Lung (tissue), 17 donors: ENCODE measurements at places on chromosomes 7 and 10.

DNA sequence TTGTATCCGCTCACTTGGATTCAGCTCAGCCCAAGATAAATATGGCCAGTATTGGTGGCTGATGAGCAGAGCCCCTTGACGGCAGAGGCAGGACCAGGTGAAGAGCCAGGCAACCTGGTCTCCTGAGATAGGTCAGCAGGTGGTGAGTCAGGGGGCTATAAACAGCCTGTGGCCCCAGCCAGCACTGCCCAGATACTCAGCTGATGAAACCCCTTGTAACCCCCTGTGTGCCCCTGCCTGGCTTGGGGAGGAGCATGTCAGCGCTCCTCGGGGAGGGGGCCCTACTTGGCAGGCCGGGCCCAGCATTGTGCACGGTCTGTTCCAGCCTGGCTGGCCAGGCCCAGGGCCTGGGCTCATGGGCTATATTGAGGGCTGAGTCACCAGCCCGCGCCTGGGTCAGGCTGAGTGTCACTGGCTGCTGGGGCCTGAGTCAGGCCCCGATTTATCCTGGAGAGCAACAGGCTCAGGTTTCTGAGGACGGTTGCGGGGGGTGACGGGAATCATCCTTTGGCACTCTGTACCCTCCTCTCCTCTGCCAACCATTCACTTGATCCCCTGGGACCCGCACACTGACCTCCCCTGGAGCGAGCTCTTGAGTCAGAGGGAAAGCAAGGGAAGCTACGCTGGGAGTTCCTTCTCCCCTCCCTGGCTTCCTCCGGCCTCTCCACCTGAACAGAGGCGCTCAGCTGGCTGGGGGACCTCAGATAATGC lies 2.8 kb upstream of the FLNC start:
- DNase-seq = no peak

- no peak for DNase-seq
These were observed 58.1 kb downstream of the PRTFDC1 start for GRCh38 chr10:24894309-24894708.

DNA sequence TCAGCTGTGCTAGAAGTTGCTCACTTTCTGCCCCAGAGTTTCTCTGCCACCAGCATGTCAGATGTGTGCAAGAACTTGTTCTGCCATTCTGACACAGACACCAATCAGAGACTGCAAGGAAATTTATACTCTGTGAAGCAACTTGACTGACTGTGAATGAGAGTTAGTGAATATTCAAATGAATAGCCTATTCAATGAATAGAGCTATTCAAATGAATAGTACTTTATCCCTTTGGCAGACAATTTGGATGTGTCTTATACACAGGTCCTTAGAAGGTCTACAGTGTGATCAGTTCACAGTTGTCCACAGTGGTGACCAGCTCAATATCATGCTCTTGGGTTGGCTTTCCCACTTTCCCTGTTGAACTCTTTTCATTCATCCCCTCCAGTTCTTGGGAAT lies 138.1 kb downstream of the MACC1 start:
- no peak for DNase-seq

GRCh38 chr7:47715631-47716068 lies 133.7 kb upstream of the TNS3 start:
- DNase-seq = no peak

- DNase-seq = no peak
These were observed 1.7 kb downstream of the MEPCE start for GRCh38 chr7:100431286-100431735.

GRCh38 chr10:30417301-30417700 lies 16.7 kb upstream of the MAP3K8 start:
- DNase-seq = no peak

- DNase-seq = peak; percentile 3
These were observed 380.9 kb downstream of the LRRTM3 start for GRCh38 chr10:67306588-67307205.

- DNase-seq = no peak
These were observed 135.1 kb upstream of the GHITM start for GRCh38 chr10:84004221-84004620.

- peak; percentile 61 for DNase-seq
These were observed 4.4 kb upstream of the PDLIM1 start for GRCh38 chr10:95295031-95295755.

- no peak for DNase-seq
These were observed 332.5 kb upstream of the ETV1 start for GRCh38 chr7:14321947-14322346.

GRCh38 chr7:38703093-38703492 lies 71.9 kb upstream of the AMPH start:
- no peak for DNase-seq

- peak; percentile 66 for DNase-seq
These were observed 73.5 kb downstream of the ZRANB1 start for GRCh38 chr10:125015356-125015944.

GRCh38 chr10:61899069-61899531 lies 2.4 kb upstream of the ARID5B start:
- DNase-seq = peak; percentile 54

DNA sequence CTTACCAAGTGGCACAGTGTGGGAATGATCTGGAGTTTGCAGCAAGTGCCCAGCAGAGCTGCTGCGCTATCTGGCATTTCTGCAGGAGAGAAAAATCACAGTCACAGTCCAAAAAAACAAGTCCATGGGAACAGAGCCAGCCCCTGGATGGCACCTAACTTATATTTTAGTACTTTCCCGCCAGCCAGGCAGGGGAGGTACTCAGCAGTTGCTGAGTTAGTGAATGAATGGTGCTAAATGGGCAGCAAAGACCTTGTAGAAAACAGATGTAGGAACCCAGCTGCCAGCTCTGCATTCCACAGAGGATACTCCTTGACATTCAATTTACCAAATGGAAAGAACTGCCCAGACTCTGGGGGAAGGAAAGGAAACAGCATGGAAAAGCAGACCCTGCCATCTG lies 54.5 kb downstream of the GSDME start:
- DNase-seq = no peak

DNA sequence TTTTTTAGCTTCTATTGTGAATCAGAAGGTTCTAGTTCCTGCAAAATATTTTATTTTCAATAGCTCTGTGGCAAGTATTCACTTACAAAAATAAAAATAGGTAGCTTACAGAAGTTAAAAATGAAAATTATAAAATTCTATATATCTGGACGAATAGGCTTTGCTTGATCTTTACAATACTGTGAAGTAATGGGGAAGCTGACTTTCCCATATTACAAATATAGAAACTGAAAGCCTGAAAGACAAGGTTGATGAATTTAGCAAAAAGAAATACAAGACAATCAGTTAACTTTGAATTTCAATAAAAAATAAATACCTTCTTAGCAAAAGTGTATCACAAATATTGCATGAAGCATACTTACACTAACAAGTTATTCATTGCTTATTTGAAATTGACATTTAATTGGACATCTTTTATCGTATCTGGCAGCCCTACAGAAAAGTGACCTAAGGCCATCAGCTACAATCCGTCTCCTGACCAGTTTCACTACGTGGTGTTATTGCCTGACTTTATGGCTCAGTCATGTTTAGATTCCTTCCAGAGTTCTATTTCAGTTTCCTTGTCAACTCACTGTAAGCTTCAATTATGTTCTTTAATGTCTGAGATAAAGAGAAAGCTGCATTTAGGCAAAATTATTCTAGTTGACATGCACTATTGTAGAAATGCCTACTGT lies 310.5 kb upstream of the HGF start:
- peak; percentile 2 for DNase-seq

DNA sequence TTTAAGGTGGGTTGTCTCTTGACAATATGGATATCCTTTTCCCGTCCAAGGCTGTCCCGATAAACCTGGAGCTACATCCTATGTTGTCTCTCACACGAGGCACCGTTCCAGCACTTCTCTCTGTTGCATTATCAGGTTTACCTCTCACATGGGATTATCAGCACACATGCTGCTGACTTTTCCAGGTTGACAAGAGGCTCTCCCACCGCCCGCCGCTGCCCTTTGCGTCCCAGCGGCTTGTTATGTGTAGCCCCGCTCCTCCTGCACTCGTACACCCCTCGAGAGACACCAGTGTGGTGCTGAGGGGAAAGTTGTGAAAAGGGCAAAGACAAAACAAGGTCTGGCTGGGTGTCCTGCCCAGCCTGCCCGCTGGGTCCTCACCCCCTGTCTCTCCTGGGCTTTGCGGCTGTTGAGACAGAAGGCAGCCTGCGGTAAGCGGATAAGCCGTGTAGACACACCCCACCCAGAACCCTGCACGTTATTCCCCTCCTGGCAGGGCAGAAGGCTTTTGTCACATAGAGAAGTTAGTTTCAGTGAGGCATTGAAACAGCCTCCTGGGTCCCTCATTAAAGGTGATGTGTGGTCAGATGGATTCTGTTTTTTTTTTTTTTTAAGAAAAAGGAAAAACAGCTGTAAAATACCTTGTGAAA lies 38.7 kb downstream of the UBE3C start:
- no peak for DNase-seq

DNA sequence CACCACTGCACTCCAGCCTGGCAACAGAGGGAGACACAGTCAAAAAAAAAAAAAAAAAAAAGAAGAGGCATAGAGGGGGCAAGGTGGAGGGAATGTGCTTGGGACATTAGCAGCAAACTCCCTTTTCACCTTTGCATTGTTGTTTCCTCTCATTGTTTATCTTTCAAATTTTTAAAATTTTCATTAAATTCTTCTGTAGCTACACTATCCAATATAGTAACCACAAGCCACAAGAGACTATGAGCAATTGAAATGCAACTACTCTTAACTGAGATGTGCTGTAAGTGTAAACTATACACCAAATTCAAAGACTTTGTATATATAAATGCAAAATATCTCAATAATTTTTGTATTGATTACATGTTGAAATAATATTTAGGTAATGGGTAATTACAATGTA lies 43.4 kb downstream of the EBLN1 start:
- no peak for DNase-seq

- DNase-seq = no peak
These were observed 45.1 kb downstream of the HBP1 start for GRCh38 chr7:107213945-107214344.

DNA sequence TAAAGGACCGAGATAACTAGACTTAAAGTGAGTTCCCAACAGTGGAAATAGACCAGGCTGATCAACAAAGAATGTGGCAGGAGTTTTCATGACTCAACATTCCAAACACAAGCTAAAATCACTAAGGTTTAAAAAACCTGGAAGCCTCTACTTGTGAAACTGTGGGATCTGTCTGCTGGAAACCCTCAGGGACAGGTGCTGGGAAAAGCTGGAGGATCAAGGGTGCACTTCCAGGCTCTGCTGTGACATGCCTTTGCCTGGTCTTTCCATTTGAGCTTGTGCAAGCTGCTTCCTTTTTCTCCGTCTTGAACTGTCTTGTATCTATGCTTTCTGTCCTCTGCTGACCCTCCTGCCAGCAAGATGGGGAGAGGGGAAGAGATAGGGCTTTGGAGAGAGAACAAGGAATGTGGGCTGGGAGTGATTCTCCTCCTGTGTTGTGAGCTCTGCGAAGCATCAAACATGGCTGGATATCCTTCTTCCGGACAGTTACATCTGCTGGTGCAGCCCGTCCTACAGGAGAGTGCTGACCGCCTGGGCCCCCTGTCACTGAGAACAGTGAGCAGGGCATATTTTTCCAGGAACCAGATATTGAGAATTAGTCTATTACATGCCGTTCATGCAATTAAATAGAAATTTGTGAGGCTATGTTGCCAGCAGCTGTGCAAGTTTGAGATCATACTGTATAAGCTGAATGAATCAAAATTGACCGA lies 25.5 kb downstream of the ARHGAP22 start:
- no peak for DNase-seq

DNA sequence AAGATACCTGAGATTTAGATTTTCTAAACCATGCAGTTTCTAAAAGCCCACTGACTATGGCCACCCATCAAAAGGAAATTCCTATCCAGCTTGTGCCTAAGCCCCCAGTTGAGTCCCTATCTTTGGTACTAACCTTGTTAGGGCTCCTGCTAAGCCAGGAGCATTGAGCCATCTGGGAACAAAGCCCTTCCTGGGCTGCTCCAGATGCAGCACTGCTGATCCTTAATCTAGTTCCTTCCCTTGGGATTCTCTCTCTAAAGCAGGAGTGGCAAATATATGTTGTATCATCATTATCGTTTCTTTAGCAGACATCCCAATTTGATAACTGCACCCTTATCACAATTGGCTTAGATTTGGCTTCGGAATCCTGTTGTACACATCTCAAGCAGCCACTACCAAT lies 24.7 kb upstream of the PDLIM1 start:
- DNase-seq = no peak
